ENCODE measurements at places on chromosomes 7 and 10. TPM values are rescaled to one million over a fixed set of nuclear protein-coding genes. Genes with fewer than 3 reads are reported as not detected.

Gene AGAP6
- 14.1 TPM for total RNA-seq

Gene HKDC1
- 1.8 TPM for total RNA-seq

Gene NUP205
- total RNA-seq = 109 TPM

Gene A1CF
- total RNA-seq = not detected

Gene CRPPA
- 0.74 TPM for total RNA-seq
